Effector memory CD8-positive, alpha-beta T cell (primary cell): ENCODE measurements at places on chromosomes 3 and 15.

GRCh38 chr3:56406826-56407515 is 61.3 kb downstream of the ERC2 start:
- DNase-seq = no peak

GRCh38 chr3:155321418-155321817 is 27.9 kb upstream of the STRIT1 start:
- DNase-seq = no peak

GRCh38 chr3:4983739-4984510 is 4.7 kb downstream of the BHLHE40 start:
- peak; percentile 65 for DNase-seq

- DNase-seq = no peak
Observed at GRCh38 chr3:37687966-37688365, 173.7 kb upstream of the CTDSPL start.

DNA sequence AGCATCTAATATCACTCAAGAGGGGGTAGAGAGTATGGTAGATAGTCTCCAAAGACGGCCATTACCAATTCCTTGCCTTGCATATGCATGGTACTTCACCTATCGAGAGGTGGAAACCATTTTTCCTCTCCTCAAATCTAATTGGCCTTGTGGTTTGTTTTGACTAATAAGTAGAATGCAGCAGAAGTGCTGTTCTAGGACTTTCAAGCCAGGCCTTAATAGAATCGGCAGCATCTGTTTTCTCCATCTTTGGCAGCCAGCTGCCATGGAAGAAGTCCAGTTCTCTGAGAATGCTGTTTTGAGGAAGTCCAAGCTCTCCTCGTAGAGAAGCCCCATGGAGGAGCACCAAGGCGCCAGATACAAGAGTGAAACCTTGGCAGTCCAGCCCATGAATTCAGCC is 59.1 kb upstream of the RASGRP1 start:
- DNase-seq = no peak

- no peak for DNase-seq
Observed at GRCh38 chr3:196203846-196204245, 7.4 kb downstream of the ZDHHC19 start.

DNA sequence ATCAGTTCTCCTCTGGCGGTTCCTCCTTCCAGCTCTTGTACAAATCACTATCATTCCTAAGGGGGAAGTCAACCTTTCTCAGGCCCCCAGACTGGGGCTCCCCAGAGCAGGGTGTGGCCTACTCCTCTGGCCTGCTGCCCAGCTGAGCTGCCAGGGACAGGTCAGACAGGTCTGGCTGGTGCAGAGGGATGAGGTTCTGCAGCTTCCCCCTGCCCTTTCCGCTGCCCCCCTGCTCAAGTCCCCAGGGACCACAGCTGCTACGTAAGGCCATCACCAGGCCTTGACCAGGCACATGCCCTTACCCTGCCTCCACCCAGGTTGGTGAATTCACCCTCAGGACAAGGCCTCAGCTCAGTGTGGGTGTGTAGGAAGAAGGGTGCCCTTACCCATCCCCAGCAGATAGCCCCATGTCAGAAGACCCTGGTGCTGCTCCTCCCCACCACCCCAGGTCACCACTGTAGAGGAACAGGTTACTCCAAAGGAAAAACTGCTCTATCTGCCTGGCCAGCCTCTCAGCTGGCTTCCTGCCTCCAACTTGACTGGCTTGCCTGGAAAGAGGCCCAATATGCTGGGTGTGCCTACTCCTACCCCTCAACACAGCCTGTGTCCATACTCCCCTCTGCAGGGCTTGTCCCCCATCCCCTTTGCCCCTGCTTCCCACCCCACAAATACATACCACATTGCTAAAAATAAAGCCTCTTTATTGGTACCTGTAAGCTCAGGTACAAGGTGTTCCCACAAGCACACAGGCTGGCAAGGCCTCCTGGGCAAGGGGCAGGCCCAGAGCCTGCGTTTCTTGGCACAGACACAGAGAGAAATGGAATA is 12.0 kb downstream of the CSRNP1 start:
- no peak for DNase-seq

DNA sequence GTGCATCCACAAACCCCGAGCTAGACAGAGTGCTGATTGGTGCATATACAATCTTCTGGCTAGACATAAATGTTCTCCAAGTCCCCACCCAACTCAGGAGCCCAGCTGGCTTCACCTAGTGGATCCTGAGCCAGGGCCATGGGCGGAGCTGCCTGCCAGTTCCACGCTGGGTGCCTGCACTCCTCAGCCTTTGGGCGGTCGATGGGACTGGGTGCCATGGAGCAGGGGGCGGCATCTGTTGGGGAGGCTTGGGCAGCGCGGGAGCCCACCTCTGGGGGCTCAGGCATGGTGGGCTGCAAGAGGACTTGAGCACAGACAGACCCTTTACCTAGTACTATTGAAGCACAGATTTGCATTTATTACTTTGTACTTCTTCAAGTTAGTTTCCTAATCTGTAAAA is 57.5 kb downstream of the ZPLD1 start:
- DNase-seq = no peak

- DNase-seq = peak; percentile 53
Observed at GRCh38 chr3:67790043-67790442, 135.6 kb upstream of the SUCLG2 start.

GRCh38 chr3:94460931-94461330 is 398.1 kb downstream of the NSUN3 start:
- DNase-seq = no peak

- DNase-seq = no peak
Observed at GRCh38 chr3:13544293-13544831, 4.6 kb upstream of the FBLN2 start.

DNA sequence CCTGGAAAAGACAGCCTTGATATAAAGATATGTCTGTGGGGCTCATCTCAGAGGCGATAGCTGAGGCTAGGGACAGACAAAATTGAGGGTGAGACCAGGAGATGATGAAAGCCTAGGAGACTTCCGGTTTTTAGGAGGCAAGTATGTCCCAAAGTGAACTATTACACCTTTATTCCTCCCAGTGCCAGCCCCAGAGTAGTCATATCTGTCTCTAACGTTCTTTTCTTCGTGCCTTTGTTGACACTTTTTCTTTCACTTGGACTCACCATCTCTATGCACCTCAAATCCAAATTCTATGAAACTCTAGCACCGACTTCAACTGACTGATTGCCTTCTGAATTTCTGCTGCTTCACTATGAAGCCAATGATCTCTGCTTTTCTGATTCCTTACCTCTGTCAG is 93.8 kb upstream of the RASGRP1 start:
- DNase-seq = no peak

- DNase-seq = no peak
Observed at GRCh38 chr3:20326541-20326940, 140.5 kb upstream of the SGO1 start.

GRCh38 chr3:67064105-67064504 is 66.0 kb downstream of the KBTBD8 start:
- DNase-seq = no peak

- peak; percentile 37 for DNase-seq
Observed at GRCh38 chr3:13484851-13485590, 4.9 kb downstream of the HDAC11 start.

DNA sequence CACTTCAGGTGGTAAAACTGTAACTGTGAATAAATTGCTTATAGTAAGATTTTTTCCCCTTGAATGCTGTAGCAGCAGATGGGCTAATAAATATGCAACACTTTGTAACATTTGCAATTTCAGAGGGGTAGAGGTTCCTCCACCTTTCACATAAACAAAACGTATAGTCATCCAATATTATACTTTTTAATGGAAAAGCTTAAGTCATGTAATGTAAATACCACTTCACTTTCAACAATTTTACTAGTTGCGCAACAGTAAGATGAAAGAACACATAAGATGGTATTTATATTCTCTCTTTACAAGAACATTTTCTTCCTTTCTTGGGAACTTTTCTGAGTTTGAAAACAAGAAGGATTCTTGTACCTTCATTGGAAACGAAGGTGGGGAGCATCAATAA is 56.6 kb upstream of the FAM3D start:
- no peak for DNase-seq

DNA sequence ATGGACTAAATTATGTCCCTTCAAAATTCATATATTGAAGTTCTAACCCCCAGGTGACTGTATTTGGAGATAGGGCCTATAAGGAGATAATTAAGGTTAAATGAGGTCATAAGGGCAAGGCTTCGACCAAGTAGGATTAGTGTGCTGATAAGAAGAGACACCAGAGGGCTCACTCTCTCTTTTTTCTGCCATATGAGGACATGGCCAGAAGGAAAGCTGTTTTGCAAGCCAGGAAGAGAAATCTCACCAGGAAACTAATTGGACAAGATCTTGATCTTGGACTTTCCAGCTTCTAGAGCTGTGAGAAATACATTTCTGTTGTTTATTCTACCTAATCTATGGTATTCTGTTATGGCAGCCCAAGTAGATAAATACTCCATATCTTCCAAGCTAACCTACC is 503.6 kb upstream of the NAALADL2 start:
- no peak for DNase-seq

DNA sequence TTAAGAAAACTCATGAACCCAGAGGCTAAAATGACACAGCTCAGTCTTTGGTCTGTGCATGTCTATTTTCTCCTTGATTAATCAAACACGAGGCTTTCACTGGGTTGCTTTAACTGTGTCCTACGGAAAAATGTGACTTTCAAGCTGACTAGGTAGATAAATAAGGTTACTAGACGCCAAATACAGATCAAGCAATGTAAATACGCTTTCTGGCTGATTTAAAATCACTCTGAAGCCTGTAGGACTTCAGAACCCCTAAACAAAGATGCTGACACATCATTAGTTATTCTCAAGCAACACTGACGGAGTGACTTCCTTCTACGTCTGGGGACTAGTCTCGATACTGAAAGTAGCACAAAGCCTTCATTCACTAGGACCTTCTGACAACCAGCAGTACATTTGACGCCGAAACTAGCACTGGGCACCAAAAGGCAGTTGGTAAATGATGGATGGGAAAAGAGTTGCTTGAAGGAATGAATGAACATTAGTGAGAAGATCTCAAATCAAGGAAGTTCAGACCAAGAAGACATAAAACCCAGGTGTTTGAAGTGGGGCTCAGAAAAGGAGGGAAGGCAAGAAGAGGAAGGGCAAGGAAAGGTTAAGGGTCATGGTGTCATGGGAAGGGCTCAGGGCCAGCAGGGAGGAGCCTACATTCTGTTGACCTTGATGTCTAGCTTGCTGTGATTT is 67.1 kb upstream of the CDV3 start:
- peak; percentile 27 for DNase-seq

GRCh38 chr15:54277834-54278233 is 299.6 kb downstream of the UNC13C start:
- DNase-seq = no peak

GRCh38 chr3:135136361-135137100 is 341.5 kb downstream of the EPHB1 start:
- DNase-seq = no peak

- DNase-seq = no peak
Observed at GRCh38 chr15:97030251-97030650, 699.8 kb downstream of the NR2F2 start.

- DNase-seq = no peak
Observed at GRCh38 chr3:111971533-111972130, 7.2 kb upstream of the ABHD10 start.

GRCh38 chr3:38331257-38332022 is 15.1 kb upstream of the XYLB start:
- no peak for DNase-seq

DNA sequence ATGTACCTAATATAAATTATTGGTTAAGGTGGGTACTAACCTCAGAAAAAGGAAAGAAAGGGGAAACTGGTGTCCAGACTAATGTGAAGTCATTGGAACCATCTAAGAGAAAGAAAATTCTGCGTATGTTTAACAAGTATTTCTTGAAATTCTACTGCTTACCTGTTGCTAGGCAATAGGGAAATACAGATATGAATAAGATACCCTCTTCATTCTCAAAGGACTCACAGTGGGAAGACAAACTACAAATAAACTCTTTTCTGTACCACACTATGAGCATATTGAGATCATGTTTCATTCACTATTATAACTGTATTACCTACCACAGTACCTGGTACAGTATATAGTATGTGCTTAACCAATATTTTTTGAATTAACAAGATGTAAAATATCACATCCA is 140.5 kb upstream of the MLF1 start:
- no peak for DNase-seq

- no peak for DNase-seq
Observed at GRCh38 chr3:79886204-79886603, 118.4 kb upstream of the ROBO1 start.

- no peak for DNase-seq
Observed at GRCh38 chr15:83652626-83653204, 1.2 kb upstream of the ADAMTSL3 start.

GRCh38 chr15:48722764-48723661 is 77.5 kb upstream of the FBN1 start:
- DNase-seq = no peak

- no peak for DNase-seq
Observed at GRCh38 chr15:49467746-49468480, 44.9 kb downstream of the FGF7 start.
